ENCODE measurements at places on chromosomes 1 and 21.

- no peak for DNase-seq
These were observed 5.8 kb upstream of the CHI3L2 start for GRCh38 chr1:111221633-111222291.

- no peak for DNase-seq
These were observed 5.6 kb downstream of the OSBPL9 start for GRCh38 chr1:51622455-51622913.

DNA sequence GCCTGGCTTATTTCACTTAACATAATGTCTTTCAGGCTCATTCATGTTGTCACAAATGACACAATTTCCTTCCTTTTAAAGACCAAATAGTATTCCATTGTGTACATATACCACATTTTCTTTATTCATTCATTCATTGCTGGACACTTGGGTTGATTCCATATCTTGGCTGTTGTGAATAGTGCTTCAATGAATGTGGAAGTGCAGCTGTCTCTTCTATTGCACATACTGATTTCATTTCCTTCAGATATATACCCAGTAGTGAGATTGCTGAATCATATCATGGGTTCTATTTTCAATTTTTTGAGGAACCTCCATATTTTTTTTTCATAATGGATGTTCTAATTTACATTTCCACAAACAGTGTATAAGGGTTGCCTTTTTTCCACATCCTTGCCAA, 38.6 kb upstream of the WLS start:
- DNase-seq: no peak

- DNase-seq: no peak
These were observed 30.9 kb downstream of the PRDM2 start for GRCh38 chr1:13730751-13731482.

DNA sequence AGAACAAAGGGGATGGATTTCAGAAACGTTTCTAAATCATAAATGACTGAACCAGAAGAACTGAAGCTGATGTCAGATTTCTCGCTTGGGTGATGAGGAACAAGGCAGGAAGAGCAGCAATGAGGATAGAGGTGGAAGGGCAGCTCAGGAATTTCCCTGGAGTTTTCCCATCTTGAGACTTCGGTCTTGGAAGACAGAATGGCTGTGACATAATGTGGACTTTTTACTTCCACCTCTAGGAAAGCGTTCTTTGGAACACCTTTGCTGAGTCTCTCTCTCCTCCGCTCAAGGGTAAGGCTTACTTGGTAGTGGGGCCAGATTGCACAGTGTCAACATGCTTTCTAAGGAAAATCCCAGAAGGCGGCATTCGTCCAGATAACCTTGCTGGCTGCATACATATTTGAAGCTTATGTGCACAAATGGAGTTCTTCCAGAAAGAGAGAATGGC, 36.6 kb downstream of the DEGS1 start:
- no peak for DNase-seq

GRCh38 chr1:49466961-49467360, 556.8 kb downstream of the AGBL4 start:
- DNase-seq: no peak

GRCh38 chr1:66752671-66753371, 562 bp downstream of the DYNLT5 start:
- no peak for DNase-seq

DNA sequence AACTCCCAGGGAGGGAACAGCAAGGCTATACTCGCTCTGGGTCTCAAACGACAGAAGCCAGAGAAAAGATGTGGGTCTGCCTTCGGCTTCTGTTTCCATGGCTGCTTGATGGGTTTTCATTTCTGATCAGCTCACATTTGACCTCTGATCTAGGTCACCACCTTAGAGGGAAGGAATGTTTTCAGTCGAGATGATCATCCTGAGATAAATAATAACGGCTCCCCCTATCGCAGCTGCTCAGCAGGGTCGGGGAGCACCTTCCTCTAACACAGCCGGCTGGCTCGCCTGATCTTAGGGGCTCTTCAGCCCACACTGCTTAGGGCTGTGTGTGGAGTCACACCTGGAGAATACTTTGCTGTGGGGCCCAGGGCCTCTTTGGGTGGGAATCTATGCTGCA, 53.1 kb upstream of the ZNF648 start:
- DNase-seq: no peak

DNA sequence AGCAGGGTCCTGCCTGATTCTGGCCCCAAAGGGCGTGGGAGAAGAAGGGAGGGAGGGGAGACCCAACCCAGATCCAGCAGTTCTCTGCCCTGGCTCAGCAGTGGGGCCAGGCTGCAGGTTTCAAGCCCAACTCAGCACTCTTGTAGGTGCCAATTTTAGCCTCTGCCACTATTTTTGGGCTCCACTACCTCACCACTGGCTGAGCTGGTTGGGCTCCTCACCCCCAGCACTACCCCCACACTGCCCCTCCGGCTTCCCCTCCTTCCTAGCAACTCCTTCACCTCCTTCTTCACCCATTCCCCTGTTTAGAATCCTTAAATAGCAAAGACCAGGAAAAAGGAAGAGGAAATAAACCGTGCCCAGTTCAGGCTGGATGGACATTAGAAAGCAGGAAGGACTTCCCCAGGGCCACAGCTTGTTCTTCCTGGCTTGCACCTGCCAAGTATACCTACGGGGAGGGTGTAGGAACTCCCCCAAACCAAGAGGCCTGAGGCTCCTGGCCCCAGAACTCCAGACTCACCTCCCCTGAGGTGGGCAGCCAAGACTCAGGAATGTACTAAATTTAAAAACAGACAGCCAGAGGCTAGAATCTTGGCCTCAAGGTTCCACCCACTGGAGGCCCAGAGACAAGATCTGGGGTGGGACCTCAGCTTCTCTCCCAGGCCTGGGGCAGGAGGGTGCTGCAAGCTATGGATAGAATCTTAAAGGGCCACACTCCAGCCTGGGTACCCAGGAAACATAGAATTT, 1.4 kb upstream of the ARHGEF2 start:
- no peak for DNase-seq

GRCh38 chr1:56355918-56356317, 223.4 kb downstream of the PLPP3 start:
- no peak for DNase-seq

DNA sequence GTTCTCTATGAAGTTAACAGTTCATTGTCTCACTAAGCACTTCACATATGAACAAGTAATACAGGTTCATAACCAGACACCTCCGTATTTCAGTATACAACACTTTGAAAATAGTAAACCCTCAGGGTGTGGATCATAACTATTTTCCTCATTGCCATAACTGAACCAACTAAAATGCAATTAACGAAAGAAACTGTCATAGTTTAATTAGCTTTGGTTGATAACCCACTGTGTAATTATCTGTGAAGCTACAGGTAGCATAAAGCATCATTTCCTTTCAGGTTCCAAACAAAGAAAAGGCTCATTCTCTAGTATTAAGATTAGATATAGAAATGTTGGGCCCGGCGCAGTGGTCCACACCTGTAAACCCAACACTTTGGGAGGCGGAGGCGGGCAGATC, 58.5 kb downstream of the EIF4G3 start:
- DNase-seq: no peak

- peak; percentile 43 for DNase-seq
These were observed at the start of gene COL18A1 for GRCh38 chr21:45404730-45405270. Gene COL18A1, plus strand, starts transcription at chr21:45405165. Its CDS starts 66 bp downstream, at chr21:45405231.

- DNase-seq: no peak
These were observed 57.0 kb downstream of the YARS1 start for GRCh38 chr1:32759997-32760623.

DNA sequence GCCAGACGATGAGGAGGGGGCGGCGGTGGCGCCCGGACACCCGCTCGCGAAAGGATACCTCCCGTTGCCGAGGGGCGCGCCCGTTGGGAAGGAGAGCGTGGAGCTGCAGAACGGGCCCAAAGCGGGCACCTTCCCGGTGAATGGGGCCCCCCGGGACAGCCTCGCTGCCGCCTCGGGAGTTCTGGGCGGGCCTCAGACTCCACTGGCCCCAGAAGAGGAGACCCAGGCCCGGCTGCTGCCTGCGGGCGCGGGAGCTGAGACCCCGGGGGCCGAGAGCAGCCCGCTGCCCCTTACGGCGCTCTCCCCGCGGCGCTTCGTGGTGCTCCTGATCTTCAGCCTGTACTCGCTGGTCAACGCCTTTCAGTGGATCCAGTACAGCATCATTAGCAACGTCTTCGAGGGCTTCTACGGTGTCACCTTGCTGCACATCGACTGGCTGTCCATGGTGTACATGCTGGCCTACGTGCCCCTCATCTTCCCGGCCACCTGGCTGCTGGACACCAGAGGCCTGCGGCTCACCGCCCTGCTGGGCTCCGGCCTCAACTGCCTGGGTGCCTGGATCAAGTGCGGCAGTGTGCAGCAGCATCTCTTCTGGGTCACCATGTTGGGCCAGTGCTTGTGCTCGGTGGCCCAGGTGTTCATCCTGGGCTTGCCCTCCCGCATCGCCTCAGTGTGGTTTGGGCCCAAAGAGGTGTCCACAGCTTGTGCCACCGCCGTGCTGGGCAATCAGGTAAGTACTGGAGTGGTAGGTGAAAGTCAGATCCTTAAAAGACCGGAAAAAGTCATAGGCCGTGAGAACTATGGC, 588 bp downstream of the FLVCR1 start:
- no peak for DNase-seq

GRCh38 chr1:230169454-230170152, 102.6 kb downstream of the GALNT2 start:
- DNase-seq: no peak

- no peak for DNase-seq
These were observed 740 bp downstream of the DSTYK start for GRCh38 chr1:205210756-205211168.

- no peak for DNase-seq
These were observed 25.1 kb upstream of the TINAGL1 start for GRCh38 chr1:31551208-31551607.

GRCh38 chr1:16151196-16151994, 4.5 kb downstream of the EPHA2 start:
- DNase-seq: no peak

- DNase-seq: no peak
These were observed 321.0 kb downstream of the PTBP2 start for GRCh38 chr1:97042551-97042950.

DNA sequence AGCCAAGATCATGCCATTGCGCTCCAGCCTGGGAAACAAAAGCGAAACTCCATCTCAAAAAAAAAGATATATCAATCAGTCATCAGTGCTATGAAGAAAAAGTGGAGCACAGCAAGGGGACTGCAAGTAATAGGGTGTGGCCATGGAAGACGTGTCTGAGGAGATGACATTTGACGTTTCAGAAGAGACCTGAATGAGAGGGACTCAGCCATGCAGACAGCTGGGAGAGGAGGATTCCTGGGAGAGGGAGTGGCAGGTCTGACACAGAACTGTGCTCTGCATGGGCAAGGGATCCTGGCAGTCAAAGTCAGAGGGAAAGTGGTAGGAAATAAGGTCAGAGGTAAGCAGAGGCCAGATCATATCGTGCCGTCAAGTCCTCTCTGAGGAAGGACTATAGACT, 3.3 kb downstream of the LAX1 start:
- DNase-seq: no peak

- no peak for DNase-seq
These were observed 2.9 kb downstream of the MTARC1 start for GRCh38 chr1:220789532-220790147.

DNA sequence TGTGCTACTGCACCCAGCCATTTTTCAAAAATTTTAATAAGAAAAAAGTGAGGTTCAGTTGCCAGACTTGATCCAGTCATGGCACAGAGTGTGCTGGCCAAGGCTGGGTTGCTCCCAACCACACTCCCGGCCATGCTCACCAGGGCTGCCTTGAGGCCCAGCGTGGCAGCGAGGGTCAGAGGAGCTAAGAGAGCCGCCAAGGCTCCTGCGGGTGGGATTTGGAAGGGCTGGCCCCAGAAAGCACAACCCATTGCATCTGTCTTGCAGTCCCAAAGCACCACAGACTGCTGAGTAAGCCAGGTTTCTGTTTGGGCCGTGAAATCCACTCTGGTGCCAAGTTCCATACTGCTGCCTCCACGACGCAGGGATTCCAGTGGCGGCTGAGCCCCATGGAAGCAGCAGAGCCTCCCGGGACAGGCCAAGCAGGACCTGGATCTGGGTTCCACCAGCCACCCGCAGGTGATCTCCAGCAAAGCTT, 22.6 kb downstream of the ZBTB17 start:
- no peak for DNase-seq

GRCh38 chr1:173473599-173474011, 3.5 kb upstream of the PRDX6 start:
- no peak for DNase-seq

- DNase-seq: no peak
These were observed 60.7 kb upstream of the ATP5PO start for GRCh38 chr21:33976082-33977016.

- no peak for DNase-seq
These were observed 3.5 kb downstream of the PTCH2 start for GRCh38 chr1:44839576-44839975.

GRCh38 chr21:43188592-43189210, 19.9 kb downstream of the CRYAA start:
- no peak for DNase-seq

DNA sequence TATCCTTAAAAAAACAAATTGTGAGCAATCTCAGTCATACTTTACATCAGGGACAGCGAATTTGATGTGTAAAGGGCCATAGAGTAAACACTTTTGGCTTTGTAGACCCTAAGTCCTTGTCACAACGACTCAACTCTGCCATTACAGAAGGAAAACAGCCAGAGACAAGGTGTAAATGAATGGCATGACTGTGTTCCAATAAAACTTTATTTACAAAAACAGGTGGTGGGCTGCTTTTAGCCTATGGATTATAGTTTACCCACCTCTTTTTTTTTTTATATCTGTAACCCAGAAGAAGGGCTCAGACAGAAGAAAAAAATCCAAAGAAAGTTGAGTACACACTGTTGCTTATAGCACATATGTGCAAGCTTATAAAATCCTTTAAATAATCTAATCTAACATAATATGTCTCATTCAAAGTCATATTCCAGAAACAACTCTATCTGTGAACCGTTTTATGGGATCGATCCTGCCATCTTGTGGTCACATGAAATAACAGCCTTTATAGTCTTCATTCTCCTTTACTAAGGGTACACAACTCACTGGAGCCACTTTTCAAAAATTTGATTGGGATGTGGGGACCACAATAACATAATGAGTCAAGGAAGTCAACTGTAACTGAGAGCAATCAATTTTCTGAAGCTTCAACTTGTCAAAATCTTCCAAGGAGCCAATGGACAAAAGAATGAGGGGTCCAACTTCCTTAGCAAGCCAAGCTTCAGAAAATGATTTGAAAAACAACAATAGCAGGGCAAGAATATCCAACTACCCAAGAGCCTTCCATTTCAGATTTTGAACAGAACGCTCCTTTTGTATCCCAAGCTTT, 142.2 kb upstream of the KRTAP19-8 start:
- DNase-seq: peak; percentile 14

DNA sequence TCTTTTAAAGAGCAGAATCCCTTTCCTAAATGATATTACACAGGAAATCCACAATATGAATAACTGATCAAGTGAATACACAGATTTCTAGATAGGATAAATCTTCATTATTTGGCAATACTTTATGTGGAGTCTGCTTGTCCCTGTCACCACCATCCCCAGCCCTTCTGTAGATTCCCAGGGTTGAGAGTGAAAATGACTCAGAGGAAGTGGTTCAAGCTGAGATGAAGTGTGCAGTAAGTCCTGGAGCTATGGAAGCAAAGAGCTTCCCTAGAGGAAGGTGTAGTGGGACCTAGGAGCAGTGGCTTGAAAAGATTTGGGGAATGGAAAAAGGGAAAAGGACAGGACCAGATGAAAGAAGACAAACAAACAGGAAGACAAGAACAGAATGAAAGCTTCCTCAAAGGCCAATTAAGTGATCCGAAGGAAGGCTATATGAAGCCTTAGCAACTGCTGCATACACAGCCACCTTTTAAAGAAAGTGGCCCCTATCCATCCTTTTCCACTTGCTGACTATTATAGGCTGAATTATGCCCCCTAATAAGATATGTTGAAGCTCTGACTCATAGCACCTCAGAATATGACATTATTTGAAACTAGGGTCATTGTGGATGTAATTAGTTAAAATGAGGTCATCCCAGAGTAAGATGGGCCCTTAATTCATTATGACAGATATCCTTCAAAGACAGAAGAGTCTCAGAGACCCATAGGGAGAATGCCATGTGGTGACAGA, 96.5 kb upstream of the CAMK1G start:
- DNase-seq: no peak

Measured in neural crest cell (in vitro differentiated cells).